ENCODE measurements at places on chromosomes 5 and 9.
A peak's percentile ranks its signal among the peaks of the same experiment; 100 is the strongest.

GRCh38 chr5:91313757-91314673 lies 69.1 kb downstream of the ARRDC3 start:
- DNase-seq = no peak

GRCh38 chr9:74838351-74838750 lies 49.4 kb downstream of the TRPM6 start:
- DNase-seq = no peak

DNA sequence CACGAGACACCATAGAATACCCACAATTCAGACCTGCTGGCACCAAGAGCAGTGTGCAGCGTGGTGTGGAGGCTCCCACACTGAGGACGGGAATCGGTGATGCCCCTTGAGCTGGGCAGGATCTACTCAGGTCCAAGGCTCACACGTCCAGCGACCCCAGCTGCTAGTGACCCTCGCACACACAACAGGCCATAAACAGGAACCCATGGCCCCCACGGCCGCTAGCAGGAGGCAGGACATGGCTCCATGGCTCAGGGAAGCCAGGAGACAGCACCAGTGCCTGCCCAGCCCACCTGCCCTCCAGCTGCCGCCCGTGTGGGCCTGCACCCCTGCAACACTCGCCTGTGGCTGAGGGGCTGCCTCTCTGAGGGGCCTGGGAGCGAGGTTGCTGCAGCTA lies 43.4 kb upstream of the SLC9A3 start:
- no peak for DNase-seq

- DNase-seq = no peak
Measured at GRCh38 chr5:82111191-82111590, 139.4 kb downstream of the ATG10 start.

- no peak for DNase-seq
Measured at GRCh38 chr9:16197578-16198370, 644.9 kb downstream of the CCDC171 start.

DNA sequence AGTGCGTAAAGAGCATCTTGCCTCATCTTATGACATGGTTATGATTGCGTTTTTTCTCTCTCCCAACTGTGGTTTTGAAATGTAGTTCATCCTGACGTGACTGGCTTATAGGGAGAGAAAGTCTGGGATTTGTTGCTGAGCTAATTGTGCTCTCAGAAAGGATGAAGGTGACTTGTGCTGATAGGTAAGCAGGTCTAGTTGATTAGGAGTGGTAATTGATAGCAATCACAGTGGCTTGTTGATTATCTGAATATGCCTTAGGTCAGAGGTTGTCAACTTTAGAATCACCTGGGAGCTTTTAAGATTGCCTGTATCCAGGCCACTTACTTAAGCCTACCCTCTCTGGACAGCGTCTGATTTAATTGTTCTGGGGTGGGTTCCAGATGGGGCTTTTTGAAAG lies 117.8 kb downstream of the TLE4 start:
- no peak for DNase-seq

DNA sequence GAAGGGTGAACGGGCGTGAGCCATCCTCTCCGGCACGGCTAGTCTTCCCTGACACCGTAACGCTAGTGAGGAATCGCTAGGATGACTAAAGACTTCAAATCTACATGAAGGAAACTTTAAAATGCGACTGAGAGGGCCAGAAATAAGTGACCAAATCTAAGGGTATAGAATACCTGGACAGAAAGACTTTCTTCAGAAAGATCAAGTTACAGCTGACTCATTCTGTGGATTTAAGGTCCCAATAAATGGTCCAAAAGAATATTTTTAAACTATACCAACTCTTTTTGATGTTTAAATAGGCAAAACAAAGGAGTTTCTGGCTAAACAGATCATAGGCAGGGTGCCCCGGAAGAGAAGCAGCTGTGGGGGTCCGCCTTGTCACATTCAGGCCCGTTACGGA lies 38.9 kb upstream of the CEP72 start:
- DNase-seq = no peak

DNA sequence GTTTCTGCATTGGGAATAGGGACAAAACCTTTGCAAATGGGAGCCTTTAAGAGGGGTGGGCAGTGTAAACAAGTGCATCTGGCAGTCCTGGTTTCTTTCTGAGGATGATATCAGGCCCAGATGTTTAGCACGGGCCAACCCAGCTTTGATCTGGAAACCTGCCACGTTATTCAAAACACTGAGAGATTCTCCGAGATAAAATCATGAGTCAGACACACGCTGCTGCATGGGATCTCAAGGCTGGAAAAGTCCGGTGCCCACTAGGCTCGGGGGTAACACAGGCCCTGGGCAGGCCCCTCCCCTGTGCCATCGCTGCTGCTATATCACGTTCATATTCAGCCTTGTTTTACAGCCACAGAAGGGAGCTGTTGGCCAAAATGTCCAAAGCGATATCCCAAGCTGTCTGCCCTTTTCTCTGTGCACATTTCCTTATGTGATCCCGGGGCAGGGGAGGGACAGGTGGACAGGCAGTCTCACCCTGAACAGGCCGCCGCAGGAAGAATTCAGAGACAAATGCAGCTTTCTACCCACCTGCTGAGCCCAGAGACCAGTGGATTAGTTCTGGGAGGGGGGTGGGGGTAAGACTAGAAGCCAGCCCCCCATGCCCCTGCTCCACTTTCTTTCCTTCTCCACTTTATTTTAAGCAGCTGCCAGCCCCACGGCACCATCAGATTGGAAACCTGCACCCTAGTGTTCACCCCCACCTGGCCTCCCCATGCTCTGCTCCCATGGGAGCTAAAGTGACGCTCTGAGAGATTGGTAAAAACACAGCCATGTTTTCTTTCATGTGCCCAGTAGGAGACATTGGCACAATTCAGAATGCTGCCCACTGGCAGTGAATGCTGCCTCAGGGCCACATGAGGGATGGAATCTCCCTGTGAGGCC lies 63.1 kb downstream of the TMOD1 start:
- peak; percentile 57 for DNase-seq

- no peak for DNase-seq
Measured at GRCh38 chr9:6870650-6871477, 113.1 kb downstream of the KDM4C start.

GRCh38 chr9:128216781-128217553 lies 13.8 kb downstream of the DNM1 start:
- DNase-seq = no peak

- no peak for DNase-seq
Measured at GRCh38 chr9:137705443-137705863, 86.6 kb downstream of the EHMT1 start.

DNA sequence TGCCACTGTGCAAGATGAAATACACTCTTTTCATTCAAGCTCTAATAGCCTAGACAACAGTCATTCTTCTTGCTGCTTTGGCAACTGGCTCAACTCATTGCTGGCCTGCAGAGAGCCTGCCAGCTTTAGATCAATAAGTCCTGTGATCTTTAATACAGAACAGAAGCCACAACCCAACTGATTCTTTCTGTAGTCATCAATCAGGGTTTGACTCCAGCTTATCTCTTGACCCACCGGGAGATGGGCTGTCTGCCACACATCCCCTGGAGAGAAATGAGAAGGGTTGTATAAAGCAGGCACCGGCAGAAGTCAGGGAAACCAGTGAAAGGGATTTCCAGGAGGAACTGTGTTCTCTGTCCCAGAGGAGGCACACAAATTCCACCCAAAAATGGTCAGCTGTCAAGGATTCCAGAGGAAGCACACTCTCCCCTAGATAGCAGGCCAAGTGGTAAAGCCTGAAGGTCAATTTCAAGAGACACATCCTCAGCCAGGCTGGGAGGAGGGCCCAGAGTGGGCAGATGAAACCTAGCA lies 24.5 kb downstream of the LHFPL2 start:
- DNase-seq = no peak

GRCh38 chr9:96777426-96777864 lies 442 bp downstream of the ZNF510 start:
- DNase-seq = no peak

DNA sequence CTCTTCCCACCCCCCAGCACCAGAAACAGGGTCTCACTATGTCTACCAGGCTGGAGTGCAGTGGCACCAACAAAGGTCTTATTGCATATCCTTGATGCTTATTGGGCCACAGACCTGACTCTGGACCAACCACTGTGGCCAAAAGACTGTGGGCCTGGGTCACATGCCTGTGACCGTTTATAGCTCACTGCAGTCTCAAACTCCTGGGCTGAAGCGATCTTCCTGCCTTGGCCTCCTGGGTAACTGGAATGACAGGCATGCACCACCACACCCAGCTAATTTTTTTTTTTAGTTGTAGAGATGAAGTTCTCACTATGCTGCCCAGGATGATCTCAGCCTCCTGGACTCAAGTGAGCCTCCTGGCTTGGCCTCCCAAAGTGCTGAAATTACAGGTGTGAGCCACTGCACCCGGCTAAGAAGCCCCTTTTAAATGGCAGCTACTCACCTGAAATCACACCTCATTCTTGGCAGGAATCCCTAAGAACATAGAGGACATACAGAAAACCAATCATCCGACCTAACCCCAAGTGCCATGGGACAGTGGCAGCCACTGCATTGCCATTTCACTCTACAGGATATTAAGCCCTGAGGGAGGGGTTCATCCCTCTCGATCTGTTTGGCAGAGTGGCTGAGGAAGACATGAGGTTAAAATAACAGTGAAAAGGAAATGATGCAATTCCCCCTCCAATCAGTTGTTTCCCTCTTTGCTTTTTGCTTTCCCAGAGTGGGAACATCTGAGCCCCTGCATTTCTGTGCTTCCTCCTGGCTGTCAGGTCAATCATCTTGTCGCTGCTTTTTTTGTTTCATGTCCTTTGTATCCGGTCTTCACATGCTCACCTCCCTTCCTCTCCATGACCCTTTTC lies 74.6 kb downstream of the LRRC70 start:
- no peak for DNase-seq

GRCh38 chr5:155696362-155696761 lies 630.6 kb upstream of the SGCD start:
- DNase-seq = no peak

DNA sequence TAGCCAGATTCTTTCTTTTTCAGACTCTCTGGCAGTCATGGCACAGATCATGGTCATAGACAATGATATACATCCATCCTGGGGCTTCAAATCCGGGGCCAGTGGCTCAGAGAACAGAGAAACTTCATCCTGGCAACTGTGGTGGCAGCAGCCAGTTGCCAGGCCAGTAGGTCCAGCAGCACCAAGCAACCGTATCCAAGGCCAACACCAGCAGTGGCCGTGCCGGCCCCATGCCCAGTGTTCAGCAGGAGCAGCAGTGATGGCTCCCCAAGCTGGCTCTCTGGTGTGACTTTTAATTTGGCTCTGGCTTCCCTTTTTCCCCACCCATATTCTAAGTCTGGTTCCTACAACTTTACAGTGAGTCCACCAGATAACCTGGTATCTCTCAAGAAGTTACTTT lies 300.5 kb downstream of the DEPDC1B start:
- DNase-seq = no peak

- no peak for DNase-seq
Measured at GRCh38 chr9:129236441-129237145, 58.5 kb upstream of the IER5L start.

- no peak for DNase-seq
Measured at GRCh38 chr5:177249761-177250537, 53.6 kb downstream of the RAB24 start.

GRCh38 chr9:224582-225520 lies 10.2 kb downstream of the DOCK8 start:
- no peak for DNase-seq

DNA sequence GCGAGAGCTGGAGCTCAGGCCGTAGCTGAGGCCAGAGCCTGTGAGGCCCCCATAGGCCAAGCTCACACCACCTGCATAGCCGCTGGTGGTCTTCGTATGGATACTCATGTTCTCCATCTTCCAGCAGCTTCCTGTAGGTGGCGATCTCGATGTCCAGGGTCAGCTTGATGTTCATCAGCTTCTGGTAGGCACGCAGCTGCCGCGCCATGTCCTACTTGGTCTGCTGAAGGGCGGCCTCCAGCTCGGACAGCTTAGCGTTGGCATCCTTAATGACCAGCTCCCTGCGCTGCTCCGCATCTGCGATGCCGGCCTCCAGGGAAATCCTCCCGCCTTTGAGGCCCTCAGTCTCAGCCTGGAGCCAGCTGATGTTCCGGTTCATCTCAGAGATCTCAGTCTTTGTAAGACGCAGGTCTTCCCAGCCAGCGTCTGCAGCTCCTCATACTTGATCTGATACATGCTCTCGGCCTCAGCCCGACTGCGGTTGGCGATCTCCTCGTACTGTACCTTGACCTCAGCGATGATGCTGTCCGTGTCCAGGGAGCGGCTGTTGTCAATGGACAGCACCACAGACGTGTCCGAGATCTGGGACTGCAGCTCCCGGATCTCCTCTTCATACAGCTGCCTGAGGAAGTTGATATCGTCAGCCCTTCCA lies 172.1 kb downstream of the PPP2R2B start:
- no peak for DNase-seq

DNA sequence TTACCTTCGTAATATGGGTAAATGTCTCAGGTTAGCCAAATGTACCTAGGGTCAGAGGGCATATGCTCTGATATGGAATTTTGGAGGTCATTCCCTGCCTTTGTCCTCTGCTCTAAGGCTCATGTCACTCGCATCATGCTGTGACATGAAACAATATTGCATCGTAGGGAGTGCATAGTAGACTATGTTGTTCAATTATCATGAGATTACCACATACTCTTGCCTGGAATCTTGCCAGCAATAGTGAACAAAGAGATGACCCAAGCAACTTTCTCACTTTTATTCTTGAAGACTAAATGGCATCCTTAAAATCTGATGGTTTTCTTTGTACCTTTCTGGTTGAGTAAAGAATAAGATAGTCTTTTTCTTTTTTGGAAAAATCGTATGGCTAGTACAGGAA lies 27.6 kb downstream of the ZNF462 start:
- DNase-seq = no peak

DNA sequence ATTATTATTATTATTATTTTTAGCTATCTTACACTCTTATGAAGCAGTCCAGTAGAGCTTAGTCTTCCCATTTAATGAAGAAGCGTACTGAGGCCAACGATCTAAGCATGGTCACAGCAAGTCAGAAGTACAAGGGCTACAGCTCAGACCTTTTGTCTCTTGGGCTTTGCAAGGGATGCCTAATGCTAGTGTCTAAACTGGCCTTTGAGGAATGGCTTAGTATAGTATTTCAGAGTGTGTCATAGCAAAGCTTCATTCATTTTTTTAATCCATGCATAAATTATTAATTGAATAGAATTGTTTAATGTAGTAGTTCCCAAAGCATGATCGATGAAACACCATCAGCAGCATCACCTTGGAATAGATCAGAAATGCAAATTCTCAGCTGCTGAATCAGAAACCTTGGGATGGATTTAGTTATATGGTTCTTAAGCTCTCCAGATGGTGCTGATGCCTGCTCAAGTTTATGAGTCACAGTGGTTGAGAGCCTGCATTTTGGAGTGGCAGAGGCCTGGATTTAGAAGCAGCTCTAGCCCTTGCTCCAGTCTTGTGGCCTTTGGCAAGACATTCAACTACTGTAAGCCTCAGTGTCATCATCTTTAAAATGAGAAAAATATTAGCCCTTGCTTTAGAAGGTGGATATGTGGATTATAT lies 6.1 kb downstream of the IL12B start:
- no peak for DNase-seq

GRCh38 chr5:111953351-111954127 lies 196.5 kb upstream of the NREP start:
- no peak for DNase-seq

- DNase-seq = no peak
Measured at GRCh38 chr9:96294159-96294545, 7.8 kb downstream of the HSD17B3 start.

GRCh38 chr9:123406016-123406415 lies 50.0 kb downstream of the CRB2 start:
- no peak for DNase-seq

Data from LNCaP clone FGC (cell line).